LHCN-M2 (cell line): ENCODE measurements at places on chromosomes 7 and 10.
A peak's percentile ranks its signal among the peaks of the same experiment; 100 is the strongest.

- DNase-seq, result no peak
Observed at GRCh38 chr10:93088466-93088865, 14.8 kb downstream of the CYP26A1 start.

GRCh38 chr10:110149259-110149658 is 58.1 kb upstream of the MXI1 start:
- DNase-seq, result no peak

GRCh38 chr10:46518028-46518725 is 38.3 kb downstream of the GPRIN2 start:
- no peak for DNase-seq

- peak; percentile 96 for DNase-seq
Observed at GRCh38 chr10:102420714-102421506, at the start of gene FBXL15. TSS of gene FBXL15 (plus strand) at chr10:102420836. CDS start at chr10:102421130, 294 bp downstream.

DNA sequence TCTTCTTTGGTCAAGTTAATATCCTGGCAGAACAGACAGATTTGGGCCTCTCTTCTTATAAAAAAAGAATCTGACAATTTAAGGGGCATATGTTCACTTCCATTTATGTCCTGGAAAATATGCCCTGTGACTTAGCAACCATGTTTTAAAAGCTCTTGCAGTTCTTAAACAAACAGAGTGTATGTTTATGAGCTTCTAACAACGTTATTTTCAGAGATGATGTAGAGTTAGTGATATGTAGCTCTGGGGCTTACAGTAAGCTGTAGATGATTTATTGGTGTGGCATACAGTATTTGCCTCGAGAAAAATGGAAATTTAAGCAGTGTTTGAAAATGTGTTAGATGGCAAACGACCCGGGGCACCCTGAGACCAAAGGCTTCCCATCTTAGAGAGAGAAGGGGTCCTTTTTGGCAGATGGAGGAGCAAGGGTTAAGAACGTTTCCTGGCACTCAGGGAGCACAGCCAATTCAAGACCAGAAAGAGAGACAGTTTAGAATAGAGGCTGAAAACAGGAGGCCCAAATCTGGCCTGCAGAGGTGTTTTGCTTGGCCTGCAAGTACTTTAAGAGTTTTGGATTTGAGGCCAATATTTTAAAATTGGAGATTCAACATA is 397.5 kb downstream of the KCNMA1 start:
- no peak for DNase-seq

GRCh38 chr10:129765664-129766550 is 198.2 kb downstream of the EBF3 start:
- DNase-seq, result no peak

DNA sequence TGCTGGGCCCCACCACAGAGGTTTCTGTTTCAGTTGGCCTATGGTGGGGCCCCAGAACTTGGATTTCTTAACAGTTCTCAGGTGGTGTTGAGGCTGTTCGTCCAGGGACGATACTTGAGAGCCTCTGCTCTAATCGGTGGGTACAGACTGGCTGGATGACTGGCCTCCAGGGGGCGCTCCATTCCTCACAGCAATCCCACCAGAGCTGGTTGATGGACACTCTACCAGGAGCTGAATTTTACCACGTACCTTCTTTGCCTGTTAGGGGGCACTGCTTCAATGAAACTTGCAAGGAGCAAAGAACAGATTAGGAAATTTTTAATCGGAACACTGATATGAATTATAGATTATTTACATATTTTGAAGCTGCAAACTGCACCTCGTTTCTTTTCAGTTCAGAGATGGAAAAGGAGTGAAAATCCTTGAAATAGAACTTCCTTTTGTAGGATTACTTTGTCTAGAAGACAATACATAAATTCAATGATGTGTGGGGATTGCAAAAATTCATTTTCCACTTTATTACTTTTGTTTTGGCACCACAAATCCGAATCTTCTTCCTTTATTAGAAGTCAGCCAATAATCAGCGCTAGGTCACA is 44.8 kb downstream of the KBTBD2 start:
- peak; percentile 79 for DNase-seq

DNA sequence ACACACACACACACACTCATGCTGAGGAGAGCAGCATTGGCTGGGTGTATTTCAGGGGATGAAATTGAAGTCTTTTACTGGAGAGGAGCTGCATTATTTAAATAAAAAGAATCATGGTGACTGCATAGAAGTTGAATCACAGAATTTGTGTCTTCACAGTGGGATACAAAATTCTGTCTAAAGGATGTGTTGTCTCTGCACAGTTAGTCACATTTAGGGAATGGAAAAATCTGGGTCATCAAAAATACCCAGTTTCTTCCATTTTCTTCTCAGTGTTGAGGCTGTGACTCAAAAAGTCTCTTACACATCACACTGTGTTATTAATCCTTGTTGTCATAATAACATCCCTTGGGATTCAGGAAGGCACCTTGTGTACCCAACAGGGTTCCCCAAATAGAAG is 10.9 kb downstream of the PAPSS2 start:
- DNase-seq, result peak; percentile 54

GRCh38 chr7:49187543-49188268 is 263.4 kb downstream of the CDC14C start:
- DNase-seq, result no peak

DNA sequence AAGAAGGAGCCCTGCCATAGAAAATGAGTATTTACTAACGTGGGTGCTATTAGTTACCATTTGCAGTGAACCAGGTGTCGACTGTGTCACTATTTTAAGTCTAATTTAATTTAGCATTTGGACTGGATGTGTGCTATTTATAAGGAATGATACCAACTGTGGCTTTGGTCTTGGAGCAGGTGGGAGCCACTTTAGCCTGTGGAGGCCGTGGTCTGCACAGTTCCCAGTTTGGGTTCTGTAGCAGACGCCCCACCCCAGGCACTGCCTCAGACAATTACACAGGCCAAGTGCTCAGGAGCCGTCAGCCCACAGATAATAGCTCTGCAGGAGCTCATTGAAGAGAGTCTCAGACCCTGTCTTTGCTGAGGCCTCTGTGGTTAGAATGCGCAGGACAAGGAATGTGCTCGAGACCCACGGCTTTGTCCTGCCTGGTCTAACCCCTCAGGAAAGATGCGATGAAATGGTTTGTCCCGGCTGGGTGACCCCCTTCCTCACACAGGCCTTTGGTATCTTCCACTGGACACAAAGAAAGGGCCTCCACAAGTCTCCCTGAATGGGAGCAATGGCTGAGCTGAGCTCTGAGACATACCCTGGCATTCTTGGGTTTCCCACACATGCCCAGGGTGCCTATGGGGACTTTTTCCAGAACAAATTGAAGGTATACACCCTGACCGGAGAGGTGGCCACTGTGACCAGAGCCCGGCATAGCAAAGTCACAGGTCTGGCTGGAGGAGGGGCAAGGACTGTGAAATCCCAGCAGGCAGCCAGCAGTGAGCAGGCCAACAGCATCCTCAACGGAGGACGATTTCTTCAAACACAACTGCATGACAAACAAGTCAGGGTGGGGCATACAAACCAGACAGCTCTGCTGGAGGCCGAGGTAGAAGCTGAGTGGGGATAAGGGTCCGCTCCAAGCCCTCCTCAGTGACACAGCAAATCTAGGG is 251.2 kb downstream of the ARHGAP12 start:
- no peak for DNase-seq

DNA sequence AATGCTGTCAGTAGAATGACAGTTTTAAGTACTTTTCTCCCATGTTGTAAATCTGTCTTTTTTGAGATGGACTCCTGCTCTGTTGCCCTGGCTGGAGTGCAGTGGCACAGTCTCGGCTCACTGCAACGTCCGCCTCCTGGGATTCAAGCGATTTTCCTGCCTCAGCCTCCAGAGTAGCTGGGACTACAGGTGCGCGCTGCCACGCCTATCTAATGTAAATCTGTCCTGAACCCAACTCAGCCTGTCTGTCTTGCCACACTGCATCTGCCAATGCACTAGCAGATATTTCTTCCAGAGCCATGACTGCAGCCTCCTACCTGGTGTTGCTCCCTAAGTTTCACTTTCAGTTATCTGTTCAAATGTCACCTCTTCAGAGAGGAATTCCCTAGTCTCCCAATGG is 264.1 kb downstream of the PHF14 start:
- no peak for DNase-seq

GRCh38 chr7:157676001-157676400 is 339.2 kb downstream of the DNAJB6 start:
- DNase-seq, result no peak

DNA sequence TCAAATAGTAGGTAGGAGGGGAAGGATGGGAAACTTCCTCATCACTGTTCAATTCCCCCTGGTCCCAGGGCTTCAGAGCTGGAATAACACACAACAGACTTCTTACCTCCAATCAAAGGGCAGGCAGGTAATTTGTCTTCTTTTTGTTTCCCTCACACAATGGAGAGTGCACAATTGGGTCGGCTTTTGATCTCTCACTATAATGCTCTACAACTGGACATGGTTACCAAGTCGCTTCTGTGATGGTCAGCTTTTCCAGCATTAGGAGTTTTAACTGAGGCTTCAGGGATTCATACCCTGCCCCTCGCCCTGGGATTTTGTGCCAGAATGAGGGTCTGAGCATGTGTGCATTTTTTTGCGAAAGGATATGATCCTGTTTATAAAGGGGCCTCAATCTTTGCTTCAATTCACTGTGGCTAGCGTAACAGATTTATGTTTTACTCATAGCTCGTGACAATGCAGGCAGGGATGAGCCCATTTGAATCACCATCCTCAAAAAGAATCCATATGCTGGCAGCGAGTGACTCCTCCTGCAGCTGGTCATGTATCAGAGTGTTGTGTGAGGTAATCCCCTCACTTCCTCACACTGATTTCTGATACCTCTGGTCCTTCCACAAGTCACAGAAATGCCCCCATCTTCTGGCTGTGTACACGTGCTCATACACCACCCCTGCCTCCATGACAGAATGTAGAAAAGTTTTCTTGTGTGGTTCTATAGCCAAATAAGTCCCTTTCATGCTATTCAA is 189.6 kb downstream of the CTTNBP2 start:
- no peak for DNase-seq

DNA sequence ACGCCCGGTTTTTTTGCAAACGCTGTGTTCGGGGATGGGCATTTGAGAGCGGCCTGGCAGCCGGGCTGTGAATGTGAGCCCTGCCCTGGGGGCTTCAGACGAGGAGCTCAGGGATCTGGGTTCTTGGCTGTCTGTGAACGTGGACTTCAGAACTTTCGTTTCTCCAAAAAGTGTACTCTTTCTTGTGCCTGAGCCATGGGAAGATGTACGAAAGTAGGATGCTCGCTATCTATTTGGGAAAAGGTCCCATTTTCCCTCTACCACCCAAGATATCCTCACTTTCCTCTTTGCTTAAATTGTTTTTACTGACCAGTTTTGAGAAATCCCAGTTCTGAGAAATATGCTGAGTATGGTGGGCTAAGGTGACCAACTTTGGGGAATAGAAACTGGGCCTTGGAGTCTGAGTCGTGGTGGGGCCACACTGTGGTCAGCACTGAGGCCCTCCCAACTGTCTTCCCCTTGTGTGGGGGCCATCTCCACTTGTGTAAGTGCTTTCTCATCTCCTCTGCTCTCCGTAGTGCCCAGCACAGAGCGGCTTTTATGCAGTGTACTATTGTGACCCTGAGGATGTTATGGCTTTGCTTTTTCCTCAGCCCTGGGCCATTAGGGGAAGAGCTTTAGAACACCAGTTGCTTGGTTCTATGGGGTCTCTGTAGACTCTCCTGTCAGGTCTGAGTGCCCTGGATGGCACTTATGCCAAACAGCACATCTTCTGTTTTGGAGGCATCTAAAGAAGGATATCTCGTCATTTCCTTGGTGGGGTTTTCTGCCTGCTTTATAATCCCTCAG is 918 bp downstream of the DBNL start:
- DNase-seq, result no peak

DNA sequence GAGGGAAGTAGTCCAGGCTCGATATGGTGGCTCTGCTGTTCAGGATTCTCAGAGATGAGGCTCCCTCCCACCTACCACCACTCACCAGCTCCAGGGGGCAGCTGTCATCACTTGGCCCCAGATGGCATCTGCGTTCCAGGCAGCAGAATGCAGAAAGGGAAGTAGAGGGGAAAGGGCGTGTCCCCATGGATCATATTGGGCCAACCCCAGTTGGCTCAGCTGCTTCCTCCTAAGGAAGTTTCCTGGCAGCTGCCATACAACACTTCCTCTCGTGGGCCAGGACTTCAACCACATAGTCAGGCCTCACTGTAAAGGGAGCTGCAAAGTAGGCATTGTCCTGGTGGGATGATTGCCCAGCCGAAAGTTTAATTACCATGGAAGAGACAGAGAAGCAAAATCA is 1.6 kb upstream of the TEX36 start:
- DNase-seq, result peak; percentile 6

GRCh38 chr10:127920306-127921074 is 13.6 kb downstream of the PTPRE start:
- no peak for DNase-seq

- DNase-seq, result no peak
Observed at GRCh38 chr7:18407385-18407784, 88.2 kb upstream of the HDAC9 start.
